Cerebellar nuclear complex (tissue), 1 donor: ENCODE measurements at places on chromosomes 4 and X.

GRCh38 chr4:165370530-165370929 lies 8.3 kb upstream of the CPE start:
- no peak for DNase-seq

DNA sequence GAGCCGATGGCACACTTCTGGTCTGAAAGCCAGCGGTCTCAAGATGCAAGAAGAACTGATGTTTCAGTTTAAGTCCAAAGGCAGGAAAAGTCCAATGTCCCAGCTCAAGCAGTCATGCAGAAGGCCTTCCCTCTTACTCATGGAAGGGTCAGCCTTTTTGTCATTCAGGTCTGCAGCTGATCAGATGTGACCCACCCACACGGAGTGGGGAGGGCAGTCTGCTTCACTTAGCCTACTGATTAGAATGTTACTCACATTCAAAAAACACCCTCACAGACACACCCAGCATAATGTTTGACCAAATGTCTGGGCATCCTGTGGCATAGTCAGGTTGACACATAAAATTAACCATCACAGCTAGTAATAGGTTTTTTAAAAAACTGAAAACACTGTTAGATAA lies 6.6 kb downstream of the HCCS start:
- no peak for DNase-seq

- no peak for DNase-seq
Measured at GRCh38 chr4:8191136-8191747, 7.8 kb upstream of the SH3TC1 start.

DNA sequence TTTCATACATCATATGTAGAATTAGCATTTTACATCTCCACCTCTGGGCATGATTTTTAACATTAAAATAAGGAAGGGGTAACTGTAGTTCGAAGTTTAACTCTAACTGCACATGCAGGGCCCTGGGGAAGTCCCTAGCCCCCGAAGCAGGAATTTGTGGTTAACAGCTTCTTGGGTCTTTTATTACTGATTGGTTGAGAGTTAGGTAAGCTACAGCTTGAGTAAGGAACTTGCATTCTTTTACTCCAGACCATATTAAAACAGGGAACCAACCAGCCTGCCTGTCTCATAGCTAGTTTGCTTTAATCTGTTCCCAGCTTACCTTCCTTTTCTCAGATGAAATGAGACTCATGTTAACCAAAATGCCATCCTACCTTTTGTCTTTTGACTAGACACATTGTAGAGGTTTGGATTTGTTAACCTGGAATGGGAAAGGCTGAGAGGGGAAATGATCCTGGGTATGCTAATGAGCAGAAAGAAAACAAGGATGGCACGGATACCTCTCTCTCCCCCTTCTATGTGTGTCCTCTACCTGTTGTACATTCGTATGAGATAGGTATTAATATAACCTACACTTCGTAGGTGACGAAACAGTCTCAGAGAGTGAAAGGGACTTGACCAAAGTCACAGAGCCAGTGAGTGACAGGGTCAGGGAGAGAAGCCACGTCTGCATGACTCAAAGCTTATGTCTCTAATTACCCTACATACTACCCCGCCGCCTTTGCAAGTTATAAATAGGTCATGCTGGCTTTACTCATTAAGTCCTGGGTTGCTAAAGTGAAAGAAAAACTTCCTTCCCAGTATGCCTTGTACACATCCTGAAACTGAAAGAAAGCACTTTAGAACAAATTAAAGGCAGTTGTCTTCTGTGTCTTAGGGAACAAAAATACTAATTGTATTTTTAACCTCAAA lies 119.5 kb upstream of the AFF2 start:
- DNase-seq, result no peak

DNA sequence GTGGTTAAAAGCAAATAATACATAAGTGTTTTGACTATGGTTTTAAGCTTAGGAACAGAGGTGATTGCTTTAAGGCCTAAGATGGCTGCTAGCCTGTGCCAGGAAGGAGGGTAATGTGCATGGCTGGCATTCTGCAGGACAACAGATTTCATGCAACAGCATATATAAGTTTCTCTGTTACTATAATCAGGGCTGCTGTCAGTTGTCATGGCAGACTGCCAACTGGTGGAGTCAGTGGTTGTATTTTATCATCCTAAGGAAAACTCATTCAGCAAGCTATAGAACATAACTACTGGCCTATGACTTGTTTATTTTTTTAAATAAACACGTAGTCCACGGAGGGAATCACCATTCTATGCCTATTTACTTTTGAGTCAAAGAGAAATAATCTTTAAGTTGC lies 77.7 kb upstream of the DCAF8L1 start:
- DNase-seq, result no peak

- DNase-seq, result no peak
Measured at GRCh38 chr4:111362941-111363361, 740.1 kb upstream of the PITX2 start.

DNA sequence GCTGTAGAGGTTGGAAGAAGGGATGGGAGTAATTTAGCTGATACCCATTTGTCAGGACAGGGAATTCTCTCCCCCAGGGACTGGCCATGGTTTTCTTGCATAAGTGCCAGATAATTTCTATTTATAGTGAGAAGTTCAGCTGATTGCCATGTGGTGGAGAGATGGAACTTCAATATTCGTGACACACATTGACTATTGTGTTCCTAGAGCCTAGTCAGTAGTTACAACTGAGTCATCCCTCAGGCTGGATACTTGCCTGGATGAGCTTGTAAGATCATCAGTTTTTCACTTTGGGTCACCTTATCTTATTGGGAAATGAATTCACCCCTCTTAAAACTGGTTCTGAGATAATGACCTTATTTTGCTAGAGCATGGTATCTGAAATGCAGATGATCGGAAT lies 32.2 kb downstream of the CFAP299 start:
- DNase-seq, result no peak

DNA sequence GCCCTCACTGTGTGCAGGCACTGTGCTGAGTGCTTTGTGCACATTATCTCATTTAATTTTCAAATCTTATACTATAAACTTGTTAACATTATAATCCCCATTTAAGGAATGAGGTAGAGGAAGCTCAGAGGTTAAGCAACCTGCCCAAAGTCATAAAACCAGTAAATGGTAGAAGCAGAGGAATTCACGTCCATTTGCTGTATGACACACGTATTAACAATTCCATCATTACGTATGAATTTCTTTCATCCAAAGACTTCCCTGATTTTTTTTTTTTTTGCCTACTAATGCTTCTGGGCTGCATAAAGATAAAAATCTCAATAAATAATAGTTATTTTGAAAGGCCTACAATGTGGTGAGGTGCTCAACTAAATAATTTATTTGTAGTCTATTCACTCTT lies 64.5 kb upstream of the H2AZ1 start:
- DNase-seq, result no peak

- no peak for DNase-seq
Measured at GRCh38 chr4:141254326-141254725, 33.6 kb downstream of the ZNF330 start.

- DNase-seq, result no peak
Measured at GRCh38 chr4:140095694-140096482, 58.1 kb downstream of the MAML3 start.

GRCh38 chrX:63282077-63282476 lies 69.1 kb downstream of the SPIN4 start:
- no peak for DNase-seq

- DNase-seq, result no peak
Measured at GRCh38 chr4:132669786-132670185, 479.3 kb upstream of the PCDH10 start.

- DNase-seq, result no peak
Measured at GRCh38 chrX:65601126-65601525, 66.3 kb upstream of the MSN start.

GRCh38 chr4:21649391-21650090 lies 299.0 kb downstream of the KCNIP4 start:
- no peak for DNase-seq

DNA sequence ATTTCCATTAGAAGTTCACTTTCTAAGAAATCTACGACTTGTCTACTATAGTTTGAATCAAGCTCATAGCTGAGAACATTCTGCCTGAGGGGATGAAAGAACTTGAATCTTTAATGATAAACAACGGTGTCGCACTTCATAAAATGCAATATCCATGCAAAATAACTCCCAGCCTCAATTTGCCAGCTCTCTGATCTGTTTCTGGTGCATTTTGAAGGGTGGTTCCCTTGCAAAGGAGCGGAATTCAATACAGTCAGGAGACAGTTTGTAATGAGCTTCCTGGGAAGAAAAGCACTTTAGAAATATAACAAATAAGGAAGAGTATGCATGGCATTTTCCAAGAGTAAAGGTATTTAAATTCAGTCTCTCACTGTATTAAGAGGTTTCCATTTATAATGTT lies 80.0 kb downstream of the PCYT1B start:
- no peak for DNase-seq

- no peak for DNase-seq
Measured at GRCh38 chrX:136165406-136165805, 18.1 kb downstream of the FHL1 start.

DNA sequence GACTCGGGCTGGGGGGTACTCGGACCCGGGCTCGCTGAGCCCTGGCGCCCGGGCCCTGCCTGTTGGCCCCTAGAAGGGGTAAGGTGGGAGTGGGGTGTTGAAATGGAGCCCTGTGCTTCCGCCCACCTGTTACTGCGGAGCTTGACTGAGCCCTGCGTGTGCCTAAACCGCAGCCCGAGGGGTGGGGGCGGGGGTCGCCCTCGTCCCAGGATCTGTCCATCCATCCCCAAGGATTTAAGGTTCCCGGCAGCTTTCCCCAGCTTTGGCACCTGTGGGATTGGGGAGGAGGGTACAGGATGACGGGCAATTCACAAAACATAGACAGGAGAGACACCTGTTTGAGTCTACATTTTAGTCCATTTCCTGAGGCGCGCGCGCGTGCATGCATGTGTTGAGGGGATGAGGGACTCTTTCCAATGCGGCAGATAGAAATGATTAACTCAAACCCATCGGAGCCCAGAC lies 779 bp downstream of the GABRQ start:
- no peak for DNase-seq

DNA sequence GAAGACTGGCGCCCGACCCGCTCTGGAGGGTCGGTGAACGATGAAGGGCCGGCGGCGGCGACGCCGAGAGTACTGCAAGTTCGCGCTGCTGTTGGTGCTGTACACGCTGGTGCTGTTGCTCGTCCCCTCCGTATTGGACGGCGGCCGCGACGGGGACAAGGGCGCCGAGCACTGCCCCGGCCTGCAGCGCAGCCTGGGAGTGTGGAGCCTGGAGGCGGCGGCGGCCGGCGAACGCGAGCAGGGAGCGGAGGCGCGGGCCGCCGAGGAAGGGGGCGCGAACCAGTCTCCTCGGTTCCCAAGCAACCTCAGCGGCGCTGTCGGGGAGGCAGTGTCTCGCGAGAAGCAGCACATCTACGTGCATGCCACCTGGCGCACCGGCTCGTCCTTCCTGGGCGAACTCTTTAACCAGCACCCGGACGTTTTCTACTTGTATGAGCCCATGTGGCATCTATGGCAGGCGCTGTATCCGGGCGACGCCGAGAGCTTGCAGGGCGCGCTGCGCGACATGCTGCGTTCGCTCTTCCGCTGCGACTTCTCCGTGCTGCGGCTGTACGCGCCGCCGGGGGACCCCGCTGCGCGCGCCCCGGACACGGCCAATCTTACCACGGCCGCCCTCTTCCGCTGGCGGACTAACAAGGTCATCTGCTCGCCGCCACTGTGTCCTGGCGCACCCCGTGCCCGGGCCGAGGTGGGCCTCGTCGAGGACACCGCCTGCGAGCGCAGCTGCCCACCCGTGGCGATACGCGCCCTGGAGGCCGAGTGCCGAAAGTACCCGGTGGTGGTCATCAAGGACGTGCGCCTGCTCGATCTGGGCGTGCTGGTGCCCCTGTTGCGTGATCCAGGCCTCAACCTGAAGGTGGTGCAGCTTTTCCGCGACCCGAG lies 568 bp downstream of the CHST7 start:
- no peak for DNase-seq

- no peak for DNase-seq
Measured at GRCh38 chr4:114673306-114673705, 74.7 kb downstream of the UGT8 start.

DNA sequence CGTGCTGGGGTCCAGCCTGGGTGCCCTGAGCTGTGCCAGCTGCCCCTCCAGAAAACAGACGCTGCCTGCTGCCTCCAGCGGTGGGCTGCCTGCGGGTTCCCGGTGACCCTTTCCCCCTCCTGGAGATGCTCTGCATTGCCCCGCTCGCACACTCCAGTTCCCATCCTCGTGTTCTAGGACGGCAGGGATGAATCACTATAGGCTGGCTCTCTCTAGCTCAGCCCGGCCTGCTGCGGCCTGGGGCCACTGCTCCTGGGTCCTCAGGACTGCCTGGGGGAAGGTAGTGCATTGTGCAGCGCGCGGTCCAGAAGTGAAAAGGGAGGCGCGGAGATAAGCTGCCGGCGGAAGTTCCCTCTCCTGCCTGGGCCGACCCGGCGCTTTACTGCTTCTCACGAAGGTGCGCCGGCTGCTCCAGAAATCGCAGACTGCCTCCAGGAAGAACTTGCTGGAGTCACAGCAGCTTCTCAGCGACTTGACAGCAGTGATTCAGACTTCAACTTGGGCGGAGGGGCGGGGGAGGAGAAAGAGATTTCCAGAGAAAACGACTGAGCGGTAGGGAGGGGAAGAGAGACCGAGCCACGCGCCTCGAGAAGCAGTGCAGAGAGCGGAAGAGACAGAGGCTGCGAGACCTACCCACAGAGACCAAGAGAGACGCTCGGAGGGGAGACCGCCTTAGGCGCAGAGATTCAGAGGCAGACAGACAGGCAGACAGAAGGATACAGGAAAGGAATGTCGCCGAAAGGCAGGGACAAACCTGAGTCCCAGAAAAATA lies 6.7 kb upstream of the MSX1 start:
- no peak for DNase-seq

- DNase-seq, result no peak
Measured at GRCh38 chr4:73619346-73619745, 890 bp downstream of the RASSF6 start.

GRCh38 chrX:149962859-149963757 lies 24.8 kb upstream of the EOLA2 start:
- DNase-seq, result no peak

DNA sequence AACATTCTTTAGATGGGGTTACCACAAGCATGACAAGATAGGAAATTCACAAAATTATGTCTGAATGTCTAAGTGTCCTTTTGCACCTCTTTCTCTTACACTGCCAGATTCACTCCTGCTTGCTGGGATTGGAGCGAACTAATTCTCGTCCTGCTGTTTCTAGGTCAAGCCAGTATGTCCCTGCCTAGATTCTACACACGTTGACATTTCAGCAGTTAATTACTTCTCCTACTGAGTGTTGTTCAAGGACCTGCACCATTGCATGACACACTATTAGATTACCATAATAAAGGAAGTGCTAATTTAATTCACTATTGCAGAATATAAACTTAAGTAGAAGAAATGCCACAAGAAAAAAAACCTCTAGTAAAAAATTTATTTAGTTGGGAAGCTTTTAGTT lies 1911.7 kb downstream of the PCDH7 start:
- no peak for DNase-seq

DNA sequence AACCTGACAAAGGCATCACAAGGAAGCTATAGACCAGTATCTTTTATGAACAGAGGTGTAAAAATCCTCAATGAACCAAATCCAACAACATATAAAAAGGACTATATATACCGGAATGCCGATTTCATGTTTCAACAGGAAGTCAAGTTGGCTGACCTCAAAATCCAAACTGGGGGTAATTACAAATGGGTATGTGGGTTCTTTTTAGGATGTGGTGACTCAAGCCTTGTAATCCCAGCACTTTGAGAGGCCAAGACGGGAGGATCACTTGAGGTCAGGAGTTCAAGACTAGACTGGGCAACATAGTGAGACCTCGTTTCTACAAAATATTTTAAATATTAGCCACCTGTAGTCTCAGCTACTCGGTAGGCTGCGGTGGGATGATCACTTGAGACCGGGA lies 10.4 kb downstream of the PRSS48 start:
- DNase-seq, result no peak
